M059J (cell line): ENCODE measurements at places on chromosomes 3 and 15. TPM values are rescaled to one million over a fixed set of nuclear protein-coding genes. Genes with fewer than 3 reads are reported as not detected.

The RPL39L gene
- total RNA-seq, result 41.1 and 44.1 TPM in 2 replicates

The AMIGO3 gene
- 5.5 TPM in 1 of 2 replicates, not detected in the other for total RNA-seq

The COL6A5 gene
- not detected in 2 replicates for total RNA-seq

The STARD5 gene
- 0.71 and 2.0 TPM in 2 replicates for total RNA-seq

The CHST13 gene
- total RNA-seq, result not detected in 2 replicates

The NUDT16 gene
- 7.3 and 12.3 TPM in 2 replicates for total RNA-seq

The TMC3 gene
- not detected in 2 replicates for total RNA-seq

The CP gene
- 2.7 and 3.4 TPM in 2 replicates for total RNA-seq

The GOLGB1 gene
- 16.4 and 30.4 TPM in 2 replicates for total RNA-seq

The CSPG5 gene
- total RNA-seq, result 1.1 and 1.3 TPM in 2 replicates

The CYP8B1 gene
- not detected in 2 replicates for total RNA-seq

The USP13 gene
- 14.3 and 15.6 TPM in 2 replicates for total RNA-seq

The GOLGA6L4 gene
- not detected in 2 replicates for total RNA-seq

The MYO5C gene
- total RNA-seq, result 2.5 and 6.4 TPM in 2 replicates

The CADPS gene
- 0.84 TPM in 1 of 2 replicates, not detected in the other for total RNA-seq

The C3orf85 gene
- total RNA-seq, result not detected in 2 replicates

The TNIK gene
- total RNA-seq, result 12.7 and 26.3 TPM in 2 replicates

The HTR3E gene
- total RNA-seq, result not detected in 2 replicates

The AMT gene
- total RNA-seq, result 0.12 and 0.32 TPM in 2 replicates

The P2RY12 gene
- total RNA-seq, result not detected in 2 replicates

The GRAMD1C gene
- 2.2 and 3.6 TPM in 2 replicates for total RNA-seq

The LRCH3 gene
- 23.6 and 24.4 TPM in 2 replicates for total RNA-seq

The GLDN gene
- total RNA-seq, result 0.74 and 1.6 TPM in 2 replicates
